Activated CD4-positive, alpha-beta T cell treated with anti-CD3 and anti-CD28 coated beads for 4 hours (primary cell): ENCODE measurements at places on chromosomes 7 and 10.

DNA sequence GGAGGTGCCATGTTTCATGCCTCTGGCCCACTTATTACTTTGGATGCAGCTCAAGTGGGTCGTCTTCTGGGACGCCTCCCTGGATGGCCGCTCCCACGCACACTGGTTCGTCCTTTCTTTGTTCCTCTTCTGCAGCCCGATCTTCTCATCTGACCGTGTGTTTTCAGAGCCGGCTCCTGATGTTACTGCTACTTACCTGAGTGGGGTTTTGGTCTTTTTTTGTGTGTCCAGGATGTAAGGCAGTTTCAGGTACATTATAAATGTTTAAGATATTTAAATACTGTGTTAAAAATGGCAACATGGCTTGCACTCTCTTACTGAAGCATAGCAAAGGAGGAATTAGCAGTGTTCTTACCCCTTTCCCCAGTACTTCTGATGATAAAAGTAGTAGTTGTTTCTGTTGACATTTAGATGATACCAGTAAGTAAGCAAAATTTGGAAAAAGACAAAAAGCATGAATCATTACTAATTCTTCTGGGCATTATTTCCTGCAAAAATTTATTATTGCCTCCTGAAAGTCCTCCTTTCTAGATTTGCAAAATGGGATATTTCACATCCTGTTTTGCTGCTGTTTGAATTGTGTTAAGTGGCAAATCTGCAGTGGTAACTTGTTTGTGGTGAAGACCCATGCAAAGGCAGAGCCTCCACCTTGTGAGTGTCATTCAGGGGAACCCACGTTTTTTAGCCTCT, 59.4 kb downstream of the SHH start:
- DNase-seq = no peak

GRCh38 chr10:88213065-88213605, 349.7 kb downstream of the PTEN start:
- DNase-seq = no peak

DNA sequence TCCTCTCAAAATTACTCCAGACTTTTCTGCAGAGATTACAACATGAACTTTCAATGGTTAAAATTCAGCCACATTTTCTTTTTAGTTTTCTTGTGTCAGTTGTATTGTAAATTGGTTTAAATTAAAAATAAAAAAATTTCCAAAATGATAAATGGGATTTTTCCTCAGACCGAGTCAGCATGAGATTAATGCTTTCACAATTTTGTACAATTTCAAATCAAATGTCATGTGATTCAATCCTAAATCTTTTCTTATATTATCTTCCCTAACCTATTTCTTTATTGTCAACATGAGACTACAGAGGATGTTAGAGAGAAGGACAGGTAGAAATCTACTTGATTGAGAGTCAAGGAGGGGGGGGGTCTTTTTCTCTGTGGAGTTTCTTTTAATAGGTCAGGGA, 33.7 kb downstream of the FZD1 start:
- no peak for DNase-seq

GRCh38 chr10:84098667-84099066, 40.6 kb upstream of the GHITM start:
- no peak for DNase-seq

DNA sequence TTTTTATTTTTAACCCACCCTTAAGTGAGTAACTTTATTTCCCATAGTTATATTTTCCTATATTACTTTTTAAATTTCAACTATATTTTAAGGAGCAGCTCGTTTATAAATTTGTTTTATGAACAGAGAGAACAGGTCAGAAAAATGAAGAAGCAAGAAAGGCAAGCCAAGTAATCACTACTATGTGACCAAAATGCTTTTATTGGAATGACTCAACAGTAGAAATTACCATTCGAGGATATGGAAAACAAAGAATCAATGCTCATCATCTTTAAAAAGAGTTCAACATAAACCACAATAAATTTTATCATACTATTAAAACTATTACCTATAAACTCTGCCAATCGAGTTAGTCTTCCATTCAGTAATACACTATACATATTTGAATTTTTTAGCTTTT, 7.6 kb downstream of the HERC4 start:
- DNase-seq = no peak
